ENCODE measurements at places on chromosomes 12 and 14.
A peak's percentile ranks its signal among the peaks of the same experiment; 100 is the strongest.

GRCh38 chr14:90627478-90627877, 188.8 kb downstream of the TTC7B start:
- no peak for DNase-seq

DNA sequence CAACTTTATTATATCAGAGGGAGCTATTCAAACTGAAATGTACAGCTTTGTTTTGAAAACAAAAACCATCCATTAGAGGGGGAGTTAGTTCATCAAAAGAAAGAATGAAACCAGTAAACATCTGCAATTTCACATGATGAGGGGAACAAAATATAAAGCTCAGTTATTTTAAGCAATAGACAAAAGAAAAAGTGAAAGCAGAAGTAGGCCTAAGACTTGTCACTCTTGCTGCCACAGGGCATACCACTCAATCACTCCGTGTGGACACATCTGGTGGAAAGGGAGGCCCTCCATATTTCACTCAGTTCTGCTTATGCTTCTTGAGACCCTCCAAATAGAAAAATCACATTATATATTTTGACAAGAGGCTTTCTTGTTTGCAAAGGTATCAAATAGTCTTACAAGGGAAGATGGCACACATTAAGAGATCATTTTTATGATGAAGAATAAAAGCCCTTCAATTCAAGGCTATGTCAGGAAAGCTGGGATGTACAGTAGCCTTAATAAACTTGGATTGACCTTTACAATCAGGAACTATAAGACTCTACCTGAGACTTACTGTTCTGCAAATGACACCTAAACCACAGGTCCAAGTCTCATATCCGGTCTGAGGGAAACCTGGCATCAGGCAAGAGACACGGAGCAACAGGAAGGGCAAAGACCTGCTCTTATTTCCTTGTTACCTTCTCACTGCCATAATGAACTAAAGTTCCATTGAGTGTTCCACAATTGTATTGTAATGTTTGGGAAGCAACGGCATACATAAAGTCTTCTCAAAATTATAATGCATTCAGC, 222.5 kb upstream of the GRIP1 start:
- no peak for DNase-seq

DNA sequence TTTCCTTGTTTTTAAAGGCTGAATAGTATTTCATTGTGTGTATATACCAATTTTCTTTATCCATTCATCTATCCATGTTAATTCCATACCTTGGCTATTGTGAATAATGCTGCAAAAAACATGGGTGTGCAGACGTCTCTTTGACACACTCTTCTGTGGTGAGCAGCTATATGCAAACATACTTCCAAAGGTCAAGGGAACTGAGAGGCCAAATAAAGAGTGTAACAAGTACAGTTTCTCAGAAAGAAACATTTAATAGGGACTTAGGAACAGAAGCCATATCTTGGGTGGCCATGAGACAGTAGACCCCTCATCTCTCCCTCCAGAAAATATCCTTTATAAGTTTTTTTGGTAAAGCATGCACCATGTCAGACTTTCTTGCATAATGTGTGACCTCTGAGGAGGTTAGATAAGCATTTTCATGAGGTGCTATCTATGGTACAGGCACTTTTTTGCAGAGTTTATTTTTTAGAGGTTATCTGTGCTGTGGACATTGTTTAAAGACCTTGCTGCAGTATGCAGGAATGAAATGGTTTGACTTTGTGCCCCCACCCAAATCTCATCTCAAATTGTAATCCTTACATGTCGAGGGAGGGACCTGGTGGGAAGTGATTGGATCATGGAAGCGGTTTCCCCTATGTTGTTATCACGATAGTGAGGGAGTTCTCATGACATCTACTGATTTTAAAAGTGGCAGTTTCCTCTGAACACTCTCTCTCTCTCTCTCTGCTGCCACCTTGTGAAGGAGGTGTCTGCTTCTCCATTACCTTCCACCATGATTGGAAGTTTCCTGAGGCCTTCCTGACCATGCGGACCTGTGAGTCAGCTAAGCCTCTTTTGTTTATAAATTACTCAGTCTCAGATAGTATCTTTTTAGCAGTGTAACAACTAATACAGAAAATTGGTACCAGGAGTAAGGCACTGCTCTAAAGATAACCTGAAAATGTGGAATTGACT, 1202.3 kb downstream of the GALC start:
- DNase-seq: peak; percentile 30

GRCh38 chr14:63267171-63267570, 51.6 kb downstream of the GPHB5 start:
- no peak for DNase-seq

DNA sequence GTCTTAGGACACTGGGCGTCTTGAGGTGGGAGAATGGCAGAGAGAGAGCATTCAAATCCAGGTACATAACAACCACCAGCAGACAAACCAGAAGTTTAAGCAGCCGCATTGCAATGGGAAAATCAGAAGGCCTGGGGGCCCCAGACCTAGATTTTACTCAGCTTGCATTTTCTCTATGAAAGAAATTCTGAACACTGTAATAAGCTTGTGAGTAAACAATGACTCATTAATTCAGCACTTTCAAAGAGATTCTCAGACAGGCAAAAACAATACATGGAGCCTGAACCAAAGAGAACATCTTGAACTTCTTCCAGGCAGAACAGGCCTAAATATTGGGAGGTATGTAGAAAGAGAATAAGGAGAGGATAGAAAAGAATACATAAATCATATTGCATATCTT, 69.8 kb upstream of the IFNG-AS1 start:
- peak; percentile 46 for DNase-seq

GRCh38 chr14:30194741-30195148, 267.1 kb upstream of the PRKD1 start:
- DNase-seq: peak; percentile 93

DNA sequence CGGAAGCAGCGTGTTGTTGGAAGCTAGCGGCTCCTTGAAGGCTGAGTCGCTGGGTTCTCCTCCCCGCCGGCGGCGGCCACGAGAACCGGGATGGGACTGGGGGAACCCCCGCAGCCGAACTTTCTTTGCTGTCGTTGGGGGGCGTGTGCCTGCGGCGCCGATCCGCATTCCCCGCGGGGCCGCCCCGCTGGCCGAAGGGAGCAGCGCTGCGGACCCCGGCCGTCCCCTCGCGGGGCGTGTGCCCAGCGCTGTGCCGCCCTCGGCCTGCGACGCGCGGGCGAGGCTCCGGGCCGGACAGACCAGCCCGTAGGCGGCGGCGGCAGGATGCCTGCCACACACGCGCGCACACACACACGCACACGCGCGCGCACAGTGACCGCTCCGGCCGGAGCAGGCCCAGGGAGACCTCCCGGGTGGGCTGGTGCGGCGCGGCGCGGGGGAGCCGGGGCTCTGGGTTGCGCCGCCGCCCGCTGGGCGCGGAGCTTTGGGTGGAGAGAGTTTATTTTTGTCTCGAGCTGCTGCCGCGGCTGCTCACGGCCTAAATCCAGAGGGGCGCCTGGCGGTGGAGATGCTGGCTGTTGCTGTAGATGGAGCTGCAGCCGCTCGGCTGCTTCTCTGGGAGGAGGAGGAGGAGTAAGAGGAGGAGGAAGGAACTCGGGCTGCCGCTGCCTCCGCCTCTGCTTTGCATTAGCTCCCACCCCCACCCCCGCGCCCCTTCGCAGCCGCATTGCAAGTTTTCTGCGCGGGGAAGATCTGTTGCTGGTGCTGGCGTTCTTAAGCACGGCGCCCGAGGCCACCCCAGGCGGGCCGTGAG, at the start of gene SAMD4A:
SAMD4A (plus strand) TSS at position 719 of the 814 bp plus-strand sequence. CDS start 789 bp downstream, outside the sequence.
- DNase-seq: peak; percentile 91

DNA sequence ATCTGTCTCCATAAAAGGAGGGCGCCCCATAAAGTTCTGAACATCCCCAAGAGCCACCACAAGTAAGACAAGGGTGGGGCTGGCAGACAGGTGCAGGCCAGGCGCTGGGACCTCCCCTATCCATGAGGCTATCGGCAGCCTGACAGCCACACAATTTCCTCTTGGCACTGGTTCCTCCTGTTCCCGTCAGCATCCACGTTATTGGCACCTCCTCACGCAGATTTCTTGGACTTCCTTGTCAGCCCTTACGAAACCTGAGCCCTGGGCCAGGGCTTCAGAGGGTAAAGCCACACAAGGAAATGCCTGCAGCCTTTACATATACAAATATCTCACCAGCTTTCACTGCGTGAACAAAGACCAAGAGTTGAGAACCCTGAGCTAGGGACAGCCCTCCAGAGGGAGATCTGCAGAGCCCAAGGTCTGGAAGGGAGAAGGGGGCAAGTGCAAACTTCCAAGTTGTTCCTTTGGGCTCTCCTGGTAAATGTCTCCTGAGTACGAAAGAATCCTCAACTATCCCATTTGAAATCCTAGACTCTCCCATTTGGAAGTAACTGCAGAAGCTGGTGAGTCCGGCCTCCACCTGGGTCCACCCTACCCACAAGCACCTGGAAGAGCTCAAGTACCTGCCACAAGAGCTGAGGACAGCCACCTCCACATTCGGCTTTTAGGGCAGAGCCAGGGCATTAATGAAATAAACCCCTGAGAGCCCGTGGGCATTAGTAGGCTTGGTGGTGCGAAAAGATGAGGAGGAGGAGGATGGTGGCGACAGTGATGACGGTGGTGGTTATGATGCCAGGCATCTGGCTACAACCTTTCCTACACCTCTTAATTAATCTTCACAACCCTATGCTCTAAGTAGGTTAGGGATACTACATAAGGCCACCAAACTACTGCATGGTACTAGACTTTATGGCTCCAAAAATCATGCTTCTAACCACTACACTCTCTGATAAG, 5.5 kb upstream of the TC2N start:
- DNase-seq: peak; percentile 85

GRCh38 chr14:29222671-29223268, 456.2 kb downstream of the FOXG1 start:
- peak; percentile 75 for DNase-seq

GRCh38 chr14:77903221-77903620, 103.3 kb downstream of the ADCK1 start:
- DNase-seq: peak; percentile 18

DNA sequence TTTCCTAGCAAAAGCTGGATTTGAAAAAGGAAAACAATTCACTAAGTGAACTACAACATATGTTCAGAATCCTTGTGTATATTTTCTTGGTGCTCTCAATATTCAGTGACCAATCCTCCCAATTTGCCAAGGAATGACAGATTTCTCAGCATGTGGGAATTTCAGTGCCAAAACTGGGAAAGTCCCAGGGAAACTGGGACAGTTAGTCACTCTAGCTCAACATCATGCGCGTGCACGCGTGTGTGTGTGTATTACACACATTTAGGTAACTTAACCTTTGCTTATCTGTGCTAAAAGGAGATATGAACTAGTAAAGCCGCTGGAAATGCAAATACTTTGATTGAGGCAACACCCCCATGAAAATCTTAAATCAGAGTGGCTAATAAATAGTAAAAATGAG, 26.1 kb upstream of the SLC6A13 start:
- DNase-seq: peak; percentile 55

GRCh38 chr12:58285551-58285950, 344.2 kb downstream of the ATP23 start:
- no peak for DNase-seq

DNA sequence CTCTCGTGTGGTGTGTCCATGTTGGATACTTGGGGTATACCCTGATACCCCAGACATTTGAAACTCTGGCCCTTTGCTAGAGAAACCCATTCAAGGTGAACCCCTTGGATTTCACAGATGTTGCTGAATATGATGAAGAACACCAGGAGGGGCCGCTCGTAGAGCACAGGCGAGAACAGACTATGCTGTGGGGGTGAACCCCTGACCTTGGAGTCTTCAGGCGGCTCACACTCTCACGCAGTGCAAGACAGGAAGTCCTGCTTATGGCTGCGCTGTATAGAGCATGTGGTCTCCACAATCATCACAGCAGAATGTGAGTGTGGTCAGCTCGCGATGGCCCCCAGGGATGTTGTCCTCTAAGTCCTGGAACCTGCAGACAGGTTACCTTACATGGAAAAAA, 60.4 kb downstream of the SLC15A4 start:
- DNase-seq: no peak

DNA sequence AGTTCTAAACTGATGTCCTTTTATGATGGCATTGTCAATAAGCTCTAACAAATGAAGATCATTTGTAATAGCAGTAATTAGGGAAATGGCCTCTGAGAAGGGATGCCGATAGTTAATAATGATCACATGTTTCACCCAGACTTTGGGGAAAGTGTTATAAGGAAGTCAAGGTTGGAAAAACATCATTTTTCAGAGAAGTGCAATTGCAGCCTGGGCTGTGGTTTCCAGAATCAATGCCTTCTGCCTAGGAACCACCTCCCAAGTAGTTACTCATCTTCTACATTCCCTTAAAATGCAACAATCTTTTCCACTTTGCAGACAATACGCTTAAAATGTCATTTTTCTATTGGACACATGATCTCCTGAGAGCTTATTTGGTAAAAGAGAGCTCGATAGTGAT, 879 bp downstream of the EDDM3A start:
- DNase-seq: no peak

DNA sequence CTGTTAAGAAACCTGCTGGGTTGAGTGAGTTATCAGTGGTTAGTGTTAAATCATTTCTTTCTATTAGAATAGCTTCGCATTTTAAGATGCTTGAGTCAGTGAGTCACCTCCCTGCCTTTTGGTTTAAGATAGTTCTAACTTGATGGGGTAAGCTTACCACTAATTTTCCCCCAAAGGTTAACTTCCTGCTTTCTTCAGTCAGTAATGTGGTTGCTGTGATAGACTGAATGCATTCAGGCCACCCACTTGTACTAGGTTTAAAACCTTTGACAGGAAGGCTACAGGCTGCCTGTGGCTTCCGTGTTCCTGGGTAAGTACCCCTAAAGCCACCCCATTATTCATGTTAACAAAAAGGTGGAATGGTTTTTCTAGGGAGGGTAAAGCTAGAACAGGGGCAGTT, 25.3 kb downstream of the CLEC2A start:
- DNase-seq: peak; percentile 21

DNA sequence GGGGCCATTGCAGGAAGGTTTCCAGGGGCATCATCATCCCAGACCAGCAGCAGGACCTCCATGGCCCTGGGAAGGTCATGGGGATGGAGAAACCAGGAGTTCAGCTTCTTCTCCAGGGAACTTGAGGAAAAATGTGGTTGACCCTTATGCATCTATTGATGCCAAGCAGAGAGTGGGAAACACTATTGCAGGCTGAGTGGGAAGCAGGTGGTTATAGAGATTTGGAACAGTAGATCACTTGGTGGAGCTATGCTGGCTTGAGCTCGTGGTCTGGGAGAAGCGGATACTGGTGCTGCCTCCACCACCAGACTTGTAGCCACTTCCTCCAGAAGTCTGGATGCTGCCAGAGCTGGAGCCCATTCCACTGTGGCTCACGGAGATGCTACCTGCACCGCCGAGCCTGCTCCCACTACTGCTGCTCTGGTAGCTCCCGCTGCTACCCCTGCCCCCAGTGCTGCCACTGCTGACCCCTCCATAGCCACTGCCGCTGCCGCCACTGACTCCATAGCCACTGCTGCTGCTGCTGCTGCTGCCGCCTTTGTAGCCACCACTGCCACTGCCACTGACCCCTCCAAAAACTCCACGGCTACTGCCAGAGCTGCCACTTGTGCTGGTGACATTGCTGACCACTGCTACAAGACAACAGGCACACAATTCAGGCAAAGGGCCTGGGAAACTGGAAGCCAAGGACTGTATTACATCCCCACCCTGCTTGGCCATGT, 8.5 kb downstream of the KRT76 start:
- no peak for DNase-seq

- no peak for DNase-seq
These were observed 45.5 kb upstream of the SLC2A3 start for GRCh38 chr12:7981446-7981845.

Data from iris pigment epithelial cell (primary cell).